Activated naive CD8-positive, alpha-beta T cell treated with anti-CD3 and anti-CD28 coated beads, Interleukin-2, amount 50 U/mL, for 16 hours (primary cell): ENCODE measurements at places on chromosomes 11 and 22.

DNA sequence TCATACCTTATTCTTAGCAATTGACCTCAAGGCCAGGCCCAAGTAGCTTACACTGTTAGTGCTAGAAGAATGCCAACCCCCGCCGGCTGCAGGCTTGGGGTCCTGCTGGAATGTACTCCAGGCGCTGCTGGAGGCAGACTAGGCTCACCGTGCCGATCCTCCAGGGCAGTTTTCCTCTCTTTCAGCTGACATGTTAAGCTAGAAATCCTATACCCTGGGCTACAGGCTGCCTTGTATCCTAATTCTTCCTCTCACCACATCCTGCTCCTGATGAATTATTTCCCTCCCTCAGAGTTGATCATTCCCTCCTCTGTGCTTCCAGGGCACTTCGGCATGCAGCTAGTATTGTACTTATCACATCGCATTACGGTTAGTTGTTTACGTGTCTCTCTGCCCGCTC lies 3.4 kb downstream of the SPTBN2 start:
- no peak for DNase-seq

DNA sequence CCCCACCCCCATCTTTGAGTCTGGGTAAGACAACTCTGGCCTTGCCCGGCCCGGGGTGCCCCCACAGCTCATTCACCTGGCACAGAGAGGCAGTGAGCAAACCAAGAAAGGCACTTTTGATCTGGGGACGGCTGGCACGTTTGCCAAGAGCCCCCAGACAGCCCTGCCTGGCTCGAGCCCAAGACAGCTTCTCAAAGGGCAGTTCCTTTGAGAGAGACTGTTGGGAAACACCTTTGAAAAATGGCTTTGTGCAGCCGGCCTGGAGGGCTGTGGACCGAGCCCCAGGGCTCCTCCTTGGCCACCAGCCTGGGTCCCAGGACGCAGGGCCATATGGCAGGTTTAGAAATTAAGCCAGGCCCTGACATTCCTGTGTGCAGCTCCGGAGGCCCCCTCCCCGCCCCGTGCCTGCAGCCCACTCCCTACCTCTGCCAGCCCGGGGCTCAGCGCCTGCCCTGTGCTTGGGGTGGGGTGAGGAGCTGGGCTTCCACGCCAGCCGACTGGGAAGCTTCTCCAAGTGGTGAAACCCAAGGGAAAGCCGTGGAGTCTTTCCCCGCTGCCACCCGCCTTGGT lies 50.2 kb upstream of the SMIM38 start:
- no peak for DNase-seq

DNA sequence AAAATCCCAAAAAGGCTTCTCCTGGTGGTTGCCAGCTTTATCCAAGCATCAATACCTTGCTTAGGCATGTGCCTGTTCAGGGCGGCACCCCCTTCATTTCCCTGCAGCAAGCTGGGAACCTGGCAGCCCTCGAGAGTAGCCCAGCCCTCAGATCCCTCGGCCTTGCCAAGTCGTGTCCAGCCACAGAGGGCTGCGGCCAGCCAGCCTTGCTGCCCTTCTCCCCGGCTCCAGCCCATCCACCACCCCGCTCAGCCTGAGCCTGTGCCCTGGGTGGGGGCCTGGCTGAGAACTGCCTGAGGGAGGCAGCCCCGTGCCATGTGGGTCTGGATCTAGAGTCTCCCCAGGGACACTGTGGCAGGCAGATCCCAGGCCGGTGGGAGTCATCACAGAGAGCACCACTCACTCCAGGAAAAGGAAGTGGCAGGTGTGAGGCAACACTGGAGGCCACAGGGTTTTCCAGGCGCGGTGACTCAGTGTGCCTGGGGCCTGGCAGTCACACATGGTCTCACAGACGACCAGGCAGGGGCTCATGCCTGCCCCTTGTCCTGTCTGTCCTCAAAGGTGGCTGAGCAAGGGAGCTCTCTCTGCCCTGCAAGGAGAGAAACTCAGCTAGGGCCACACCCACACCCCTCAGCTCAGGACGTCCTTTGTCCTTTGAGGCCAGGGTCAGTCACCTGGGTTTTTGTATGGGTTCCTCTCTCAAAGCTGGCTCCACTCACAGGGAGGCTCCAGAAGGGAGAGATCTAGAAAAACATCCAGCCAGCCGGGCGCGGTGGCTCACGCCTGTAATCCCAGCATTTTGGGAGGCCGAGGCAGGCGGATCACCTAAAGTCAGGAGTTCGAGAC lies 12.2 kb upstream of the CDC42BPG start:
- DNase-seq = no peak

DNA sequence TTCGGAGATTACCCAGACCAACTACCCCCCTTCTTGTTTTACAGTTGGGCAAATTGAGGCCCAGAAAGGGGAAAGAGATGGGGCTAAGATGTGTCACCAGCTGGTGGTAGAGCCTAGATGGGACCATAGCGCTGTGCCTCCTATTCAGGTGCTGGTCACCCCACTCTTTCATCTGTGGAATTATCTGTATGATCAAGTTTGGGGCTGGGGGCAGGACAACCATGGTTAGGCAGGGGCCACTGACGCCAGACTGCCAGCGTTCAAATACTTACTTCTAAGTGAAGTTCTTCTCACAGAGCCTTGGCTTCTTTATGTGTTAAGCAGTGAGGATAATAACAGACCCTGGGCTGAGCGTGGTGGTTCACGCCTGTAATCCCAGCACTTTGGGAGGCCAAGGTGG lies 55.9 kb downstream of the IGLL1 start:
- DNase-seq = no peak

DNA sequence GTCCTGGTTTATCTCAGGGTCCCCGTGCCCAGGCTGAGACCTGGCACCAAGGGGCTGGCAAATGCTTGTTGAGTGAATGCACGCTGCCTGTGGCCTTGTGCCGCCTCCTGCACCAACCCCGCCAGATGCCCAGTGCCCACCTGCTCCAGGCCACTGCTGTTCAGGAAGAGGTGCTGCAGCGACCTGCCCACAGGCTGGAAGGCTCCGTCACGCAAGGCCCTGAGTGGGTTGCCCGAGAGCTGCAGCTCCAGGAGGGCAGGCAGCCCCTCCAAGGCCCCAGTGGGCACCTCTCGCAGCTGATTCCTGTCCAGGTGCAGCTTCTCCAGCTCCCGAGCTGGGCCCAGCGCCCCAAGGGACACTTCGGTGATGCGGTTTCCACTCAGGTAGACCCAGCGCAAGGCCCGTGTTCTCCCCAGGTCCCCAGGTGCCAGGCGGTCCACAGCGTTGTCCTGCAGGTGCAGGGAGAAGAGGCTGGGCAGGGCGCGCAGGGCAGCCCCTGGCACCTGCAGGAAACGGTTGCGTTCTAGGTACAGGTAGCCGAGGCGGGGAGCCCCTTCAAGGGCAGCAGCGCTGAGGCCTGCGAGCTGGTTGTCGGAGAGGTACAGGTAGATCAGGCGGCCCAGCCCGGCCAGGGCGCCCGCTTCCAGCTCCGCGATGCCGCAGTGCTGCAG lies 3.6 kb downstream of the CHADL start:
- DNase-seq = no peak

DNA sequence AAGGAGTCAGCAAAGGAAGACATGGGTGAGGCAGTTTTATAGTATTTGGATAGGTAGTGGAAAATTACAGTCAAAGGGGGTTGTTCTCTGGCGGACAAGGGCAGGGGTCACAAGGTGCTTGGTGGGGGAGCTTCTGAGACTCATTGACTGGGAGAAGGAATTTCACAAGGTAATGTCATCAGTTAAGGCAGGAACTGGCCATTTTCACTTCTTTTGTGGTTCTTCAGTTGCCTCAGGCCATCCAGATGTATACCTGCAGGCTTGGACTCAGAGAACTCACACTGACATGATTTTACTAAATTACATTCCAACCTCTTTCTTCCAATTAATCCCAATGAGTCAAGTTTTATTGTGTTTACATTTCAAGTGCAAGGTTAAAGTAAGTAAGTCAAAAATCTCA lies 240.5 kb upstream of the API5 start:
- DNase-seq = no peak
